ENCODE measurements at places on chromosomes 13 and 19.

DNA sequence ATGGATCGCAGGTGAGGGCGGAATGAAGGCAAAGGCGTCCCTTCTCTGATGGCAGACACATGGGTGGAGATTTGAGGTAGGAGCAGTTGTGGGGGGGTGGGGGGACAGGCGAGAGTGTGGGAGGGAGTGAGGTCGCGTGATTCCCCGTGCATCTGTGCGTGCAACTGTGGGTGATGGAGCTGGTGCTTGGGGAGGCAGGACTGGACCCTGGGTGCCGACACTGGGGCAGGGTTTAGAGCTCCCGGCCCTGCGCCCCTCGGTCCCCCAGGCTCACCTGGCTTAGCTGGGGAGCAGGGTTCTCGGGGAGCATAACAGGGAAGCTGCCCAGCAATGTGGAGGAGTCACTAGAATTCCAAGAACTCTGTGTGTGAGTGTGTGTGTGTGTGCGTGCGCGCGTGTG is 3.4 kb downstream of the TMPRSS9 start:
- DNase-seq = no peak

DNA sequence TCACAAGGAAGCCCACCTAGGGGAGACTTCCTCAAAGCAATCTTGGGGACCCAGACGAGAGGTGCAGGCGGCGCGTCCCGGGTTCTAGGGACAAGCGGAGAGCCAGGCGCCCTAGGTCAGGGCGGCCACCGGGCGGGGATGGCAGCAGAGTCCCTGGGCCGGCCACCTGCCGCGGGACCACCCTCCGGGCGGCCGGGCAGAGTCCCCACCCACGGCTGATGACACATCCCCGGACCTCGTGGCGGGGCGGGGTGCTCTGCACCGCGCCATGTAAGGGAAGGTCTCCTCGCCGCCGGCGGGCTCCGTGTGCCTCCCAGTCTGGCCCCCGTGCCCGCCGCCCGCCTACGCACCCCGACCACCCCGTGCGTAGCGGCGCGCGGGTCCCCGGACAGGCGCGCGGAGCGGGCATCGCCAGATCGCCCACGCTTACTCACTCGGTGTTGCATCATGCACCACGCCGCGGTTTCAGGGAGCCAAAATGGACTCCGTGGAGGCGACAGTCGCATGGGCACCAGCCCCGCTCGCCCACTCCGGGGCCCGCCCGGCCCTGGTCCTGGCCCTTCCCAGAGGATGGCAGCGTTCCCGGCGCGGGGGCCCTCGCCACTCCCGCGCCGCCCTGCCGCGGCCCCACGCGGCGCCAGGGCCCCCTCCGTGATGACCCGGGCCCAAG is 643 bp downstream of the SLC7A1 start:
- DNase-seq = peak; percentile 70

- DNase-seq = no peak
Measured at GRCh38 chr19:47467914-47468313, 3.8 kb downstream of the SLC8A2 start.

- DNase-seq = peak; percentile 19
Measured at GRCh38 chr13:29369060-29369743, 226.3 kb downstream of the SLC7A1 start.

- no peak for DNase-seq
Measured at GRCh38 chr13:110500341-110500740, 61.2 kb downstream of the RAB20 start.

DNA sequence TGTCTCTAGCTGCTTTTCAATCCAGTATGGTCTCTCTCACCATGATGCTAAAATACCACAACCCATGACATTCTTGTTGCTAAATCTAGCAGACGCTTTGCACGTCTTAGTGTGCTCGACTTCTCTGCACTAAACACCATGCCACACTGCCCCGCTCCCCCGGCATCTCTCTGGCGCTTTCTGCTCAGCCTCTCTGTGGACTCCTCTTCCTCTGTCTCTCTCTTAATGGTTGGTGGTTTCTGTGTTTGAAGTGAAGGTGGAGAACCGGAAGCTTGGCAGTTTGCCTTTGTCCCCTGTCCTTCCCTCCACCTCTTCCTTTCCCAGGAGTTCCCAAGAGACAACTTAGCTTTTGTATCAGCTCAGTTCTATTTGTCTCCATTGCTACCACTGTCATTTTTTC is 8.8 kb downstream of the ERCC5 start:
- DNase-seq = peak; percentile 39

GRCh38 chr13:100721885-100722512 is 47.4 kb upstream of the TMTC4 start:
- peak; percentile 67 for DNase-seq

DNA sequence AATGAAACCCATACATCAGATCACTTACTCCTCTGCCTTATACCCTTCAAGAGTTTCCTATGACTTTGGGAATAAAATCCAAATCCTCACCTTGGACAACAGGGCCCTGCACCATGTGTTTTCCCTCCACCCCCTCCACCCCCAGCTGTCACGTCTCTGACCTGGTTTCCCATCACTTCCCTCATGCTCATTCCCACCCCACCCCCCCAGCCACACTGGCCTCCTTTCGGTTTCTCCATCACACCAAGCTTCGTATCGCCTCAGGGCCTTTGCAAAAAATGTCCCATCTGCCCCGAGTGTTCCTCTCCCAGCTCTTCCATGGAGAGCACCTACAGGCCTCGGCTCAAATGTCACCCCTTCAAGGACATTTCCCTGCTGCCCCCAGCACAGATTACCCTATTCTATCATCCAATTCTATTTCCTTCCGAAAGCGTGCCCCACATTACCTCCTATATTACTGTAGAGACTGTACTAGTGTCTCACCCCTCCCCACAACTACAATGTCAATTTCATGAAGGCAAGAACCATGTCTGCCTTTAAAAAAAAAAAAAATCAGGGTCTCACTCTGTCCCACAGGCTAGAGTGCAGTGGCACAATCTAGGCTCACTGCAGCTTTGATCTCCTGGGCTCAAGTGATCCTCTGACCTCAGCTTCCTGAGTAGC is 16.8 kb upstream of the FFAR2 start:
- no peak for DNase-seq

DNA sequence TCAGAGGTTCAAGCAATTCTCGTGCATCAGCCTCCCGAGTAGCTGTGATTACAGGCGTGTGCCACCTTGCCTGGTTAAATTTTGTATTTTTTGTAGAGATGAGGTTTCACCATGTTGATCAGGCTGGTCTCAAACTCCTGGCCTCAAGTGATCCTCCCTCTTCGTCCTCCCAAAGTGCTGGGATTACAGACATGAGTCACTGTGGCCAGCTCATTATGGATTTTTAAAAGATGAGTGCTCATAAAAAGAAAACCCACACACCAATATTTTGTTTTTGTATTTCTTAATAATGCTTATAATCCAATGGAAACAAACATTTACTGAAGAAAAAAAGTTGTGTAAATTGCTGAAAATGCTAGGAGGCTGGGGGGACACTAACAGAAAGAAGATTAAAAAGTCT is 5.0 kb upstream of the MICU2 start:
- no peak for DNase-seq

GRCh38 chr13:26485288-26485687 is 72.2 kb upstream of the WASF3 start:
- no peak for DNase-seq

DNA sequence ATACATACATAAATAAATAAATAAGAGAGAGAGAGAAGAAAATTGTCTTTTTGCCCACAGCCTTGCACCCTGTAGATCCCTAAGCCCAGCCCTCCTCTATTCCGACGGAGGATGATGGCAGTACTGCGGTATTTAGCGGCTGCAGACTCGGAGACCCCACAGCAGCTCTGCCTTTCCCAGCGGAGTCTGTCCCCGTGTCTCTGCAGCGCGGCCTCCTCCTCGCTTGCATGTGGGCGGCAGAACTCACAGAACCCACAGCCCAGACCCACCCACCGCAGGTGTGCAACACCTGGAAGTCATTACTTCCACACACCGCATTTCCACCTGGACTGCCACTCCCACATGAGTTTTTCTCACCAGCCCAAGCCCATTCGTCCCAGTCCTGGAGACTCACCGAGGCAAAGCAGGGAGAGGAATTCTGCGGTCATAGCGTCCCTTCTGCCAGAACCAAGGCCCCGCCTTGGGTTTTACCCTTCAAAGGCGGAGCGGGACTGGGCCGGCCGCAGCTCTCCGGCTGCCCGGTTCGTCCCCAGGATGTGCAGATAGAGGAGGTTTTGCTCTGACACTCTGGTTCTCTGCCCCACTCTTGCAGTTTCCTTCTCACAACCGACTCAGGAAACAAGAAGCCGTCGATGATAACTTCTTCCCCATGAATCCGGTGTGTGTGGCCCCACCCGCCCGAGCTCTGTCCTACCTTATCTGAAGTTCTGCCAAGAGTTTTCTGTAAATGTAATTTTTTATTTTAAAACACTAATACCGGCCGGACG is at the start of gene VSTM1:
TSS of gene VSTM1 (minus strand) at position 548 of the 767 bp plus-strand sequence. CDS start at position 428, 120 bp downstream.
- DNase-seq = no peak

DNA sequence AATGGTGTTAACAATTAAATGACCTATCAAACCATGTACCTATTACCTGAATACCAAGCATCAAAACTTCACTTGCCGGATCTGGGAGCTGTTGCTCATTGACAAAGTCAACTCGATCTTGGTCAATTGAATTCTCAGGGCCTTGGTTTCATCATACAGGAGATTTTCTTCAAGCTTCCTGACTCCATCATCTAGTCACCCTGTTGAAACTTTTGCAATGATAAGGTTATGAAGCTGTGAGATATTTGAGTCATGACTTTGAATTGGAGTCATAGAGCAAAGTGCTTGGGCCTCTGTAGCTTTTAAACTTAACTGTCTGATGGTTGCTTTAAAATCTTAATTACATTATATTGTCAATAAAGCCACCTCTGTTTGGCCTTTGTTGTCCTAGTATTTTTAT is 260.9 kb downstream of the COG6 start:
- DNase-seq = no peak

- DNase-seq = no peak
Measured at GRCh38 chr19:3346677-3347353, 19.6 kb upstream of the NFIC start.

DNA sequence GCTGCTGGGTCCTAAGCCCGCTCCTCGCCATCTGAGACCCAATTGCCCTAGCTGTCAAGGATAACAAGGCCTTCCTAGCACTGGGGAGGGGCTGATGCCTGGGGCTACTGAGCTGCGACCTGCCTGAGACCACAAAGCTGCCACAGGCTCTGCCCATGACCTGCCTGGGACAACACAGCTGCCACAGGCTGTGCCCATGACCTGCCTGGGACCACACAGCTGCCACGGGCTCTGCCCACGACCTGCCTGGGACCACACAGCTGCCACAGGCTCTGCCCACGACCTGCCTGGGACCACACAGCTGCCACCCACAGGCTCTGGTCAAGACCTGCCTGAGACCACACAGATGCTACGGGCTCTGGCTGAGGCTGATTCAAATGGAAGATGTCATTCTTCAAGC is 54.8 kb downstream of the EPS15L1 start:
- no peak for DNase-seq

DNA sequence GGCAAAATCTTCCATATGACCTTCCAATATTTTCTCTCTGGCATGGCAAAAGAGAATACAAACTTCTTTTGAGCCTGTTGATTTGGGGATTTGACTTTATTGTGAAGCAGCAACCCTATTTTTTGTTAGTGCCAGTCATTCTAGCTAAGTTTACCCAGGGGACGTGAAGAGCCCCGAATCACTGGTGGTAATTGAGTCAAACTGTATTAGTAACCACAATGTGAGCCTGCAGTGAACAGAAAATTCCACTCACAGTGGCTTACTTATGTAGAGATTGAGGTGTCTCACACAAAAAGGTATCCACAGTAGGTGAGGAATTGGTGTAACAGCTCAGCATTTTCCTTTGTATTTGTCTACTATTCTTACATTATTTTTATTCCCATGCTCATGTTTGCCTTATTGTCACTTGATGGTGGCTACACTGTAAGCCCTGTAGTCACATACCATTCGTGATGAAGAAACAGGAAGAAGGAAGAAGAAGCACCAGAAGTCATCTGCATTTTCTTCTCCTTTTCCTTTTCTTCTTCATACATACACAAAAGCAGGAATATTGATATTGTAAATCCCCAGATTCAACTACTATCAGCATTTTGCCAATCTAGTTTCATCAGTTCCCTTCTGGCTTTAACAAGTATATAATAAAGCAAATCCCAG is 33.3 kb upstream of the MYCBP2 start:
- no peak for DNase-seq

GRCh38 chr19:8085598-8086408 is 33.2 kb downstream of the CCL25 start:
- peak; percentile 62 for DNase-seq

DNA sequence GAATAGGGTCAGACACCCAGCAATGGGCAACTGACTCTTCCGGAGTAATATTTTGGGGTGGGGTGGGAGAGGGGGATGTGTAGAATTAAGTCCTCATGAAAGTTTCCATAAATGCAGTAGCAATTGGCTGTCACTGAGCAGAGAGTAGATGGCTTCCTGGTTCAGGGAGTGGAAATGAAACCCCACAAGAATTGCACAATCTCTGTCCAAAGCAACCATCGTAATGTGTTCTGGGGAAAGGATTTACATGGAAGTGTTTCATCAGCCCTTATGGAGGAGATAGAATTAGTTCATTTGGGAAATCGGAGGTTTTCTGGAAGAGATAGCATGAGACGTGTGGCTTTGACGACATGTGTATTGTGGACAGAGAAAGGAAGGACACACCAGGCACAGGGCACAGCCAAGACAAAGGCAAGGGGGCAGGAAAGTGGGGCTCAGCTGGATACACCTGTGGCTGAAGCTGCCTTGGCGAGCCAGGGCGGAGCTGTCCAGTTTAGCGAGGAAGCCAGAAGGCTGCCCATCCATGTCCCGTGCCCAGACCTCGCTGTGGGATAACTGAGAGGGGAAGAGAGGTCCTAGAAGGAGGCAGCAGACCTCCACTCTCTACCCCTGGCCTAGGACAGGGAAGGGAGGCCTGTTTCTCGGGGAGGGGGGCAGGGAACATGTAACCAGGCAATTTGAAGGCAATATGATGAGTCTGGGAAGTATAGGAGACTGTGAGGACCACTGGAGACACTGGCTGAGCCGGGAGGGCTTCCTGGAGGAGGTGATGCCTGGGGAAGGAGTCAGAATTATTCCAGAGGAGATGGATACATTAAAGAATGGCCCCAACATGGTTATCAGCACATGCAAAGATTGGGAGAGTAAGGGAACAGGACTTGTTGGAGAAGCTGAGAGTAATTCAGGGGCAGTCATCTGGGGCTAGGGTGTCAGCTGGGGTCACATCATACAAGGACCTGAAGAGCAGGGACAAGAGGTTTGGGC is 2.6 kb upstream of the CLEC4G start:
- DNase-seq = no peak

GRCh38 chr13:29103065-29103800 is 283.1 kb downstream of the MTUS2 start:
- no peak for DNase-seq

GRCh38 chr19:47756953-47757608 is 11.7 kb downstream of the NOP53 start:
- no peak for DNase-seq

DNA sequence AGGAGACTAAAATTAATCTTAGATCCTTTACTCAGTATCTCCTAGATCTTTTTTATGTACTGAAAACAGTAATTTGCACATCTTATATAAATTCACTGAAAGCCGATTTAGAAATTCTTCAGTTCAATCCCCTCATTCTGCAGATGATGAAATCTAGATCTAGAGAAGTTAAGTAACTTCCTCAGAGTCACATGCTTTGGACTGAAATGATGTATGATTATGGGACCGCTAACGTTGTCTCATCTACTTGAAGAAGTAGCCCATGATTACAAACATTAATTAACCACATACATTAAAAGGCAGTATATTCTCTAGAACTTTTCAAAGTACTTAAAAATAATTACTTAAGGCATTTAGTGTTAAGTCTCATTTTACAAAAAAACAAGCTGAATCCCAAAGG is 37.8 kb downstream of the ELF1 start:
- DNase-seq = no peak

All from NCI-H69 (cell line).